Psoas muscle (tissue), 8 donors: ENCODE measurements at places on chromosomes 4 and X. TPM values are rescaled to one million over a fixed set of nuclear protein-coding genes. Genes with fewer than 3 reads are reported as not detected.

MAGEB17 gene
- total RNA-seq: not detected

TBC1D8B gene
- 2.2 TPM for total RNA-seq

GRCh38 chr4:119725688-119726330 lies 97.2 kb upstream of the PDE5A start:
- no peaks in the 10 kb centered on the region for H3K27me3 ChIP-seq
- no peaks in the 10 kb centered on the region for H3K36me3 ChIP-seq
- no peak overlapping the region for H3K4me3 ChIP-seq
- H3K4me1 ChIP-seq: peaks cover 28% of the 10 kb centered on the region

DNA sequence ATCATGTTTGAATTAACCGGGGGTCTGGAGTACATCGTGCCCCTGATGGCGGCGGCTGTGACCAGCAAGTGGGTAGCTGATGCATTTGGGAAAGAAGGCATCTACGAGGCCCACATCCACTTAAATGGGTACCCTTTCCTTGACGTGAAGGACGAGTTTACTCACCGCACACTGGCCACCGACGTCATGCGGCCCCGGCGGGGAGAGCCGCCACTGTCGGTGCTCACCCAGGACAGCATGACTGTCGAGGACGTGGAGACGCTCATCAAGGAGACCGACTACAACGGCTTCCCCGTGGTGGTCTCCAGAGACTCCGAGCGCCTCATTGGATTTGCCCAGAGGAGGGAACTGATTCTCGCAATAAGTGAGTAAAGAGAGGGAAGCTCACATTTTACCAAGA lies 56.9 kb downstream of the CLCN4 start:
- no peak for DNase-seq
- H3K27me3 ChIP-seq: no peaks in the 10 kb centered on the region
- H3K27ac ChIP-seq: no peak overlapping the region
- no peak overlapping the region for H3K4me3 ChIP-seq
- H3K36me3 ChIP-seq: peaks cover 30% of the 10 kb centered on the region

DNA sequence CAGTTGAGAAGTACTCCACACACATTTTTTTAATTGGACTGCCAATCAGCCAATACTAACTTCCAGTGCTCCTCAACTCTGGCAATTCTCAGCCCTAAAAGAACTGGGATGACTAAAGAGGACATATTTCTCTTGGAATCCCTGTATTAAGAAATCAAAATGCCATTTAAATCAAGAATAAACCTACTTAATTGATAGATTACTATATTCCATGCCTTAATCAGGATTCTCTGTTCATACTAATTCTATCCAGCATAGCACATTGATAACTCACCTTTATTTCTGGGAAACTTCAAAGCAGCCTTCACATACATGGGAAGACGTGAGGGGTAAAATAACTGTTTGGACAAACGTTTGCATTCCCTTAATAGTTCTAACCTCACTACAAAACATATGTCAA lies 93.0 kb upstream of the DKK2 start:
- no peak for DNase-seq
- no peaks in the 10 kb centered on the region for H3K27me3 ChIP-seq
- no peaks in the 10 kb centered on the region for H3K4me1 ChIP-seq
- no peak overlapping the region for H3K27ac ChIP-seq
- no peak overlapping the region for H3K4me3 ChIP-seq

- H3K4me1 ChIP-seq: no peaks in the 10 kb centered on the region
- H3K4me3 ChIP-seq: no peak overlapping the region
- no peaks in the 10 kb centered on the region for H3K36me3 ChIP-seq
- no peak for DNase-seq
- no peak overlapping the region for H3K27ac ChIP-seq
Measured at GRCh38 chr4:6290769-6291547, 21.3 kb downstream of the WFS1 start.
